ENCODE measurements at places on chromosomes 1 and 21. TPM values are rescaled to one million over a fixed set of nuclear protein-coding genes. Genes with fewer than 3 reads are reported as not detected.

KPRP gene
- not detected for total RNA-seq

GBP6 gene
- total RNA-seq = not detected

LEMD1 gene
- total RNA-seq = 2.5 TPM

FAM72B gene
- 2.9 TPM for total RNA-seq

TLR5 gene
- 1.2 TPM for total RNA-seq

DMBX1 gene
- total RNA-seq = 0.07 TPM

BACE2 gene
- total RNA-seq = 16.8 TPM

MX2 gene
- total RNA-seq = 8.6 TPM
